Cardiac muscle cell (in vitro differentiated cells and primary cell): ENCODE measurements at places on chromosomes 11 and 22. TPM values are rescaled to one million over a fixed set of nuclear protein-coding genes. Genes with fewer than 3 reads are reported as not detected.

The ALX4 gene
- not detected in 2 replicates for polyA plus RNA-seq

The MPEG1 gene
- not detected in 2 replicates for polyA plus RNA-seq

The RAD9A gene
- 22.2 and 25.2 TPM in 2 replicates for polyA plus RNA-seq

The NCR3LG1 gene
- 2.0 and 2.7 TPM in 2 replicates for polyA plus RNA-seq

The OR5T3 gene
- polyA plus RNA-seq: not detected in 2 replicates

The PRG2 gene
- not detected in 2 replicates for polyA plus RNA-seq

The EMID1 gene
- 9.9 and 32.9 TPM in 2 replicates for polyA plus RNA-seq
